Mesenteric fat pad (tissue), 1 donor: ENCODE measurements at places on chromosomes 5 and 9. TPM values are rescaled to one million over a fixed set of nuclear protein-coding genes. Genes with fewer than 3 reads are reported as not detected.

GRCh38 chr5:72063219-72063819, 44.0 kb upstream of the MAP1B start:
- DNase-seq = no peak

GRCh38 chr5:148816782-148817181, 9.6 kb upstream of the ADRB2 start:
- no peak for DNase-seq

Gene ARHGEF28
- total RNA-seq = 9.4 TPM

DNA sequence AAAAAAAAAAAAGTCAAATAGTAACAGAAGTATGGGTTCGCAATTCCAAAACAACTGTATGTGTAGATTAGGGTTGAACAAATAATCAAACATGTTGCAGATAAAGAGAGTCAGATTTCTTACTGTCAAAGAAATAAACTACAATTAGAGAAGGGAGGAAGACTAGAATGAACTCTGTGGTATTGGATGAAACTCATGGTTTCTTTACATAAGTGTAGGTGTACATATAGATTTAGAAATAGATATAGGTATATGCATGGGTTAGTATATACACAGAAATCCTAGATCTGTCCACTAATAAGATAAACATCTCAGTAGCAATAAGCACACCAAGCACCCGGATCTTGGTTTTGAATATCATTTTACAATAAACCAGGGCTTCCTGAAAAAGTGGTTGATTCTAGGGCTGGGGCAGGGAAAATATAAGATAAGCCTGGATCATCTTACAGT, 21.3 kb downstream of the DTWD2 start:
- DNase-seq = no peak

Gene DOCK2
- 49.4 TPM for total RNA-seq

Gene ANKRD55
- not detected for total RNA-seq

Gene BHMT2
- 60.6 TPM for total RNA-seq

DNA sequence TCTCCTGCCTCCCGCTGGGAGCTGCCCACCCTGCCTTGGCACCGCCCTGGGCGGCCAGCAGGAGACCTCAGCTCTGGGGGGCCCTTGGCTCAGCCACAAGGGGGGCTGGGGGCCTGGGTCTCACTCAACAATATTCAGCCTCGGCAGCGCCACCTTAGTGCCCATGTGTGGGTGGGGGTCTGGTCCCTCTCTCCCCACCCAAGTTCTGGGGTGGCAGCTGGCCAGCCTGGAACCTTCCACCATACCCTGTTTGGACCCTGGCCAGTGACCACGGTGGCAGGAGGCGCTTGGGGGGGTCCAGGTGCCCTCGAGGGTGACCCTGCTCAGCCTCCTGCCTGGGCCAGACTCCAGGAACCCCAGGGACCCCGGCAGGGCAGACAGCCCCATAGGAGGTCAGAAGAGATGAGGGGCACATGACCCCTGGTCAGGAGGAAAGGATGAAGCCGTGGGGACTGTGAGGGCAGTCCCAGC, 22.2 kb downstream of the NKD2 start:
- no peak for DNase-seq

Gene C7
- 326 TPM for total RNA-seq

- no peak for DNase-seq
Observed at GRCh38 chr5:72541501-72542225, 34.5 kb upstream of the ZNF366 start.

DNA sequence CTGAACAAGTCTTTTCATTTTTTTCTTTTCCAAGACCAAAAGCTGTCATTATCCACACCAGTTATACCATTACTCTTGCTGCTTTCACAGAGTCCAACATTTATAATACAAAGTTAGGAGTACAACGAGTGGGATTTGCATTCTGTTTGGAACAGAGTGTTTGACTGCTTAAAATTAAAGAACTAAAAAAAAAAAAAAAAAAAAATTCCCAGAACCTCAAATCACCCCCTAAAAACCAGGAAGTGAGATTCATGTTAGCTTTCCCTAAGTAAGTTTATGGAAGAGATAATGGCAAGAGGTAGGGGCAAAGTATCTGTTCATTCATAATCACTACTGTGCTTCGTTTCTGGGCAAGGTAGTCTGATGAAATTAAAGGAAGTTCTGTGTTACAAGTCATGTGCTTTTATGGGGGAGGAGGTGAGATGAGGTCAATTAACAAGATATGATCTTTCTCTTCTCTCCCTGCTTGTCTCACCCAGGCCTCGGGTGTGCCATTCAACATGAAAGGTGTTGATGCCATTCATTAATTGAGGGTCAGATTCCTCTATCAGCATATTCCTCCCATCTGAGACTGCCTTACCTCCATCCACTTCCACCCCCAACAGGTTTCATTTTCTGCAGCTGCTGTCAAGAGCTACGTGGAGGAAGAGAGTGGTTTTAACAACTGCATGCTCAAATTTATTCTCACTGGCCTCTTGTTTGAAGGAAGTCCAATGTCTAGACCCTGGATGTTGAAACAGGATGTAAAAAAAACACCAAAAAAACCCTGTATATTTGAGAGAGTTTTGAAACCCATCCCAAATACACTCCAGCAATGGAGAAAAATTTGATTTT, 58.1 kb downstream of the MARCHF3 start:
- DNase-seq = no peak

GRCh38 chr9:86605303-86605702, 251.1 kb upstream of the TUT7 start:
- no peak for DNase-seq

GRCh38 chr5:175166026-175166425, 278.0 kb downstream of the DRD1 start:
- DNase-seq = no peak

DNA sequence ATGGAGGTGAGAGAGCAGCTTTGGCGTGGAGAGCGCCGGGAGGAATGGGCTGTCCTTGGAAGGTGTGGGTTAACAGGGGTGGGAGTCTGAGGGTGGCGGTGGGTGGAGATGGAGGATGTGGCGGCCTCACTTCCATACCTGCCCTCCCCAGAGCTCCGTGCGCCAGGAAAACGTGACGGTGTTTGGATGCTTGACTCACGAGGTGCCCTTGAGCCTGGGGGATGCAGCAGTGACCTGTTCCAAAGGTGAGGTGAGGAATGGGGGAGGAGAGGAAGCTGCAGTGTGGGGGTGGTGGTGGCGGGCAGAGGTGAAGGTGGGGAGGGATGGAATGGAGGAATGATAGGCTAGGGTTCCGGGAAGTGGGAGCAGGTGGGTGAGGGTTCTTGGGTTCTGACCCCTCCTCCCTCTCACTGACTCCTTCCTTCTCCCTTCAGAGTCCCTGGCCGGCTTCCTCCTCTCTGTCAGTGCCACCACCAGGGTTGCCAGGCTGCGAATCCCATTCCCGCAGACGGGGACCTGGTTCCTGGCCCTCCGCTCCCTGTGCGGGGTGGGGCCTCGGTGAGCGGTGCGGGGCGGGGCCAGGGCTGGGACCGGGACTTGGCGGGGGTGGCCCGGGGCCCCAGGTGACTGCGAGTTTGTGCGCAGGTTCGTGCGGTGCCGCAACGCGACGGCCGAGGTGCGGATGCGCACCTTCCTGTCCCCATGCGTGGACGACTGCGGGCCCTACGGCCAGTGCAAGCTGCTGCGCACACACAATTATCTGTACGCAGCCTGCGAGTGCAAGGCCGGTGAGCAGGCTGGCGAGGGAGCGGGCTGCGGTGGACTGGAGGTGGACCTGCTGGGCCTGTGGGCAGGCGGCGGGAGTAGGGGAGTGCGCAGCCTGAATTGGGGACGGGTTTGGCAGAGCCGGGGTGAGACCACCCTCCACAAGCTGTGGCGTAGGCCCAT, 17.1 kb downstream of the TMEM8B start:
- DNase-seq = no peak

DNA sequence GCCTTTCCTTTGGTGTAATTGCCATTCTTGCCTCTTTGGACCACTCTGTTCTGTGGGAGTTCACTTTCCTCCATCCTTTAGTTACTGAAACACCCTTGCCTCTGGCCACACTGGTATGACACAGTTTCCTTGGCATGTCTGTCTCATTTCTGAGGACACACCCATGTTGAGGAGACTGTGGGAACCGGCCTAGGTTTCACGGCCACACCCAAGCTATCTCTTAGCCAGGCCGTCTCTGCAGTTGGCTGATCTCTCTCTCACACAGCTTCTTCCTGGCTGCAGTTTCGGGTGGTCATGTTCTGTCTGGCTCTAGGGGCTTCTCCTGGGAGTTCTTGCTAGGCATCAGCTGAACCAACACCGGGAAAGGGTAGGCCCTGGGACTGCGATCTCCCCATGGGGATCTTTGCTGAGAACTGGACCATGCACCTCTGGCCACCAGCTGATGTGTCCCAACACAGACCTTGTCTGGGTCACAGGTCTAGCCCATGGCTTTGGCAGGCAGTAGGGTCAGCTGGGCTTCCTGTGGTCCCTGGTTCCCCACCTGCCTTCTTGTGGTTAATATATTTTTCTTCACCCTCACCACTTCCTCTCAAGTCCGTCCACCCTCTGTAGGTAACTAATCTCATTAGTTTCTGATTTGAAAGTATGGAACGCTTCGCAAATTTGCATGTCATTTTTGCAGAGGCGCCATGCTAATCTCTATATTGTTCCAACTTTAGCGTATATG, 24.9 kb downstream of the ARHGEF37 start:
- DNase-seq = no peak

DNA sequence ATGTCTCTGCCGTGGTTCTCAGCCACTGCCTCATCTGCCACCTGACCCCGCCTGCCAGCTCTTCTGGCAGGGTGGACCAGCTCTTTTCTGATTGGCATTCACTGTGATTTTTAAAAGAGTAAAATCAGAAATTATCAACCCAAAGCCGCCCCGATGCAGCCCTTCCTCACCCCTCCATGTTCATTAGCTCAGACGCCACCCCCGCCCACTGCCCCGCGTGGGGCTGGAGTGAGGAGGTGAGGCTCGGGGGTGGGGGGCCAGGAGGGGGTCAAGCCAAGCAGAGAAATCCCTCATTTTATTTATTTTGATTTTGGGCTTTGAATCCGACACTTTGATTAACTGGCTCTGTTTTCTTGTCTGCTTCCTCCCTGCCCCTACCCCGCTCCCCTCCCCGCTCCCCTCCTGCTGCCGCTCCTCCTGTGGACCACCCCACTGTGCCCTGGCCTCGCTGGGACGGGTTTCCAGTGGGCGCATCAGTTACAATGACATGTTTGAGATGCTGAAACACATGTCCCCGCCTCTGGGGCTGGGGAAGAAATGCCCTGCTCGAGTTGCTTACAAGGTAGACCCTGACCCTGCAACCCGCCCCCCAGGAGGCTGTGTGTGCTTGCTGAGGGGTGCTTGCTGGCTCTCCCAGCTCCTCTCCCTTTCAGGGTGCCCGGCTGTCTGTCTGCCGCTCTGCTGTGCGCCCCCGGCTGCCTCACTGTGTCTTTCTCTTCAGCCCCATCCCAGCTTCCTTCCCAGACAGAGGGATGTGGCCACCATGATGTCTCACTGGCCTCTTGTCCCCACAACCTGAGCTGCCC, 224.9 kb downstream of the CACNA1B start:
- peak; percentile 74 for DNase-seq

DNA sequence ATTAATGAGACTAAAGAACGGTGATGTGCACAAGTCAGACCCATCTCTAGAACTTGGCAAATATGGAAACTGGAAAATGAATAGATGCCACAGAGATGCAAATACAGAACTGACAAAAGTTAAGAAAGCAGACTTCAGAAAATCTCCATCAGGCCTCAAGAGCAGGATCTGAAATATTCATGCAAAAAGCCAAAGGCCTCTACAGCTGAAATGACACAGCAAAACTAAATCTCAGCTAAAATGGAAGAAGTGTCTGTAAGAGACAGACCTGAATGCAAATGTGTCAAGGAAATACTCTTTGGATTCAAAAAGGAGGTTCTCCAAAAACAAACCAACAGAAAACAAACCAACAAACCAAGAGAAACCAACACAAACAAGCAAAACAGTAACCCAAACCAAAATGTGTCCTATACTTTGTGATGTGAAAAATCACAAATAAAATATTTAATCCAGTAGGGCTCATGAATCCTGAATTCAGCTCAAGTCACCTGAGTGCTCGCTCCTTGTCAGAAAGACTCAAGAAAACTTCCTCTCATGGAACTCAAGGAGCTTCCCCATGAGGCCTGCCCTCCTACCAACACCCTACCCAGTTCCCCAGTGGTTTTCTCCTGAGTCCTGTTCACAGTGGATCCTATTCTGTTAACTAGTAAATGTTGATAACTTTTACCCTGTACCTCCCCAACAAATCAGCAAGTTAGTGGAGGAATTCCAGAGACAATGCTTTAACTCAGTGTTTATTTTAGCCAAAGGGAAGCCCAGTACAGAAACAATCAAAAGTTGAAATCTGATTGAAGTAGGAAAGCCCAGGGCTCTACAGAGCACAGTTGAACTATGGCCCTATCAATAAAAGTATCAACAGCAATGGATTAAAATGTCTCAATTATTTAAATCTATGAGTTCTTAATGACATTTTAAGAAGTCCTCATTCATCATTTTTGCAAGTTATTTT, 14.6 kb downstream of the MRPS27 start:
- DNase-seq = no peak

Gene C9orf50
- not detected for total RNA-seq

Gene TRMO
- 9.2 TPM for total RNA-seq

DNA sequence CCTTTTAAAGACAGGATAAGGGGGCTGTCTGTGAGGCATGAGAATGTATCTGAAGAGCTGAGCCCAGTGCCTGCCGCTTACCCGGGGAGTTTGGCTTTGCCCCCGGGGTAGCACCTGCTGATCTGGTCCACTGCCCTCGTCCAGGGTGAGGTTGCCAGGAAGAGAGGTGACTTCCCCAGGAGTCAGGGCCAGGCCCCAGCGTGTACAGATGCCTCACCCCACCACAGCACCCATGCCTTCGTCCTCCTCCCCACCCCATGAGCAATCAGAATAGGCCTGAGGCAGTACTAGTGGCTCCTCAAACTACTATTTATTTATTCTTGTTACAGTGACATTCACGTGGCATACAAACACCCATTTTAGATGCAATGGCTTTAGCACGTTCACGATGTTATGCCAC, 15.7 kb upstream of the AIF1L start:
- no peak for DNase-seq

GRCh38 chr9:10168241-10168640, 444.6 kb downstream of the PTPRD start:
- no peak for DNase-seq

Gene FAM120A
- total RNA-seq = 98.0 TPM

Gene KIF20A
- total RNA-seq = not detected

DNA sequence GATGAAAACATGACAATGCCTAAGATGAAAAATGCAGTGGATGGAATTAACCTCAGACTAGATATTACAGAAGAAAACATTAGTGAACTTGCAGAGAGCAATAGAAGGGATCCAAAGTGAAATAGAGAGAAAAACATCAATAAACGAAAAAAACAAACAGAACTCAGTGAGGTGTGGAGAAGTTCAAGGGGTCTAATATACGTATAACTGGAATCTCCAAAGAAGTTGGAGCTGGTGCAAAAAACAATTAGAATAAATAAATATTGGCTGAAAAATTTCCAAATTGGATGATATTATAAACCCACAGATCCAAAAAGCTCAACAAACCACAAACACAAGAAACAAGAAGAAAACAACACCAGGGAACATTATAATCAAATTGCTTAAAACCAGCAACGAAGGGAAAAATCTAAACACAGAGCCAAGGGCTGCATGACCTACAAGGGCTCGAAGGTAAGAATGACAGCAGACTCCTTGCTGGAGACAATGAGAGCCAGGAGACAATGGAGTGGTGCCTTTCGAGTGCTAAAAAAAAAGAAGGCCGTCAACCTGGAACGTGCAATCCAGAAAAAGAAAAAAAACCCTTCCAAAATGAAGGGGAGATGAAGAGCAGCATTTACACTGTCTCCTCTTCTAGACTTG, 11.8 kb downstream of the FAM163B start:
- DNase-seq = no peak

Gene GCNT4
- total RNA-seq = 1.00 TPM

GRCh38 chr9:126561582-126561981, 52.1 kb upstream of the LMX1B start:
- no peak for DNase-seq
